ENCODE measurements at places on chromosomes 1 and 21. TPM values are rescaled to one million over a fixed set of nuclear protein-coding genes. Genes with fewer than 3 reads are reported as not detected.

DNA sequence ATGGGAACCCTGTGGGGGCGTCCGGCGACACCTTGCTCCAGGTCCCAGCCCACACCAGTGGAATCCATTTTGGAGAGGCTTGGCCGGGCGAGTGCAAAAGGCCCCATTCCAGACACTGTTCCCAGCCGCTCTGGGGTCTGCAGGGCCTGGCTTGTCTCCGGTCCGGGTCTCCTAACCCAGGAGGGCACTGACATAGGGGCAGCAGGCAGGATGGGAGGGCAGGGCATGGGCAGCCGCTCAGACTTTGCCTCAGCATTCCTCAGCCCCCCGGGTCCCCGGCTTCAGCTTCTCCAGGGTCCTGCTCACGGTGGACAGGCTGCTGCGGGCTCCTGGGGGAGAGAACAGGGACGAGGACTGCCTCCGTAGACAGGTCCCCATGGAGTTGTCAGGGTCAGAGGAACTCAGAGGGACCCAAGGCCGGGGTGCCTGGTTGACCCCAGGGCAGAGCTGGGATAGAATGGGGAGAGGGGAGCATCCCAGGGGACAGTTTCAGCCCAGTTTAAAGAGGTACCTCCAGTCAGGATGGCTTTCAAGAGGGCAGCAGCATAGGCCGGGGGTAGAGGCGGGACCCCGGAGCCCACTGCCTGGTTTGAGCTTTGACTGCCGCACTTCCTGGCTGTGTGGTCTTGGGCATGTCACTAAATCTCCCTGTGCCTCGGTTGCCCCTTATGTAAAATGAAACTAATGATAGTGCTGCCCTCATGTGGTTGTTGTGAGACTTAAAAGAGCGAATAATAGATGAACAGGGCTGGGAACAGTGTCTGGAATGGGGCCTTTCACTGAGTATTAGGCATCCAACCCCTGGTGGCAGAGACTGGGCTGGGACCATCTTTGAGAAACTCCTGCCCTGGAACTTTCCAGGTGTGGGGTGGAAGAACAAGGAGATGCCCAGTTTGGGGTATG lies 3.7 kb downstream of the KNCN start:
- no peak for DNase-seq

GRCh38 chr21:46122758-46123683 lies 25.1 kb downstream of the COL6A2 start:
- no peak for DNase-seq

- no peak for DNase-seq
Measured at GRCh38 chr1:31335007-31335406, 37.9 kb downstream of the FABP3 start.

DNA sequence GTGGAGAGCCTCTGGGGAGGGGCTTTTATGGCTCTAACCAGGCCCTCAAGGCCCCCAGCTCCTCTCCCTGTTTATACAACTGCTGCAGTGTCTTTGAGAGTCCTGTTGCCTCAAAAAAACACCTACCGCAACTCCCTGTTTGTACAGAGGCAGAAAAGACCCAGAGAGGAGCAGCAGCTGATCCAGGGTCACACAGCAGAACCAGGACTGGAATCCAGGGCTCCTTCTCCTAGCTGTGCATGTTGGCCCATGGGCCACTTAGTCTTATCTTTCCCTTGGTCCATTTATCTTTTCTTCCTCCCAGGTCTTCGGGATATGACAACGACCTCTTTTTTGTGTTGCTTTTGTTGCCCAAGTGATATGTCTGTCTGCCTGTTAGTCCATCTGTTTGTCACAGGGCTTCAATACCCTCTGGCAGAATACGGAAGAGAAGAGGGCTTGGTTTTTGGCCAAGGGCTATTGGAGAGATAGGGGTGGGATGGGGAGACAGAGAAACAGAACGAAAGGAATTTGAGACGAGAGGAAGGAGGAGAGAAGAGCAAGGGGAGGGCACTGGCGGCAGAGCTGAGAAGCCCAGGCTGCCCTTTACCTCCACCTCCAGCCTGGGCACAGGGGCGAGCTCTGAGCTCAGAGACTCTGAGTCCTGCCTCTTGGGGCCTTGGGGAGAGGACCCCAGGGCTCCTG lies 33.5 kb upstream of the WASF2 start:
- DNase-seq, result no peak

GRCh38 chr1:1080122-1080757 lies 6.1 kb upstream of the RNF223 start:
- peak; percentile 72 for DNase-seq

The GPR25 gene
- total RNA-seq, result 0.19 TPM

The DNAJC28 gene
- 1.2 TPM for total RNA-seq

Data from colonic mucosa (tissue), 4 donors.